ENCODE measurements at places on chromosomes 1 and 21.

GRCh38 chr21:41369105-41369919 lies 7.5 kb downstream of the MX2 start:
- DNase-seq: no peak

DNA sequence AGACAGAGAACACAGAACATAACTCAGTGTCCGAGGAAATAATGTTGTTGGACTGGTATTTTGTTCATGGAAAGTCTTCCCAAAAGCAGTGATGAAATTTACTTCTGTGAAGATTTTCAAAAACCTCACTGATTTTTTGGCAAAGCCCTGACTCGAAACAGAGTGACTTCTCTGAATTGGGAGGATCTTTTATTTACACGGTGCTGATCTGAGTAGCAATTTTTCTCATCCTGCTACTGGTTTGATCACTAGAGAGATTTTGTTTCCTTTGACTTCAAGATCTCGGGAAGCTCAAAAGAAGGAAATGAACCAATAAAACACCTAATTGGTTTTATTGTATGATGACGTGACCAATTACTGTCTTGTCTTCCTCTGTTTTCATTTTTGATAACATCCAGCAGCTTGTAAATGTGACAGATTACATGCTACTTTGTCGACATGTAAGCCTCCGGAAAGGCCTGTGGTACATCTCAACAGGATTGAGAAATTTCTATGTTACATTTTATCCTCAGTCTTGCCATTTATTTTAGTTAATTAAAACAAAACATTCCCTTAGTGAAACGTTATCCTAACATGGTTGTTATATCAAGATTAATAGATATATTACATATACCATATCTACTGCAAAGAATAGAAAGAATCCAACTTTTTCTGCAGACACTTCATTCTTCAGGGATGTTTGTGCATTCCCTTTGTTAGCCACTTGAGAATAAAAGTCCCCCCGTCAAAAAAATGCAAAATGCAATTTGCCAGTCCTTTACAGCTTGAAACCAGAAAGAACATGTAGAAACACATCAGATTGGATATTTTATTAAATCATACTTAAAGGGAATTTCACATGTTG lies 42.8 kb upstream of the IFI44L start:
- DNase-seq: no peak

GRCh38 chr1:224751624-224752311 lies 135.7 kb downstream of the CNIH3 start:
- DNase-seq: no peak

GRCh38 chr1:78339490-78339889 lies 151.3 kb upstream of the PTGFR start:
- DNase-seq: no peak

- DNase-seq: peak; percentile 69
These were observed 16.6 kb upstream of the DR1 start for GRCh38 chr1:93328809-93329760.

DNA sequence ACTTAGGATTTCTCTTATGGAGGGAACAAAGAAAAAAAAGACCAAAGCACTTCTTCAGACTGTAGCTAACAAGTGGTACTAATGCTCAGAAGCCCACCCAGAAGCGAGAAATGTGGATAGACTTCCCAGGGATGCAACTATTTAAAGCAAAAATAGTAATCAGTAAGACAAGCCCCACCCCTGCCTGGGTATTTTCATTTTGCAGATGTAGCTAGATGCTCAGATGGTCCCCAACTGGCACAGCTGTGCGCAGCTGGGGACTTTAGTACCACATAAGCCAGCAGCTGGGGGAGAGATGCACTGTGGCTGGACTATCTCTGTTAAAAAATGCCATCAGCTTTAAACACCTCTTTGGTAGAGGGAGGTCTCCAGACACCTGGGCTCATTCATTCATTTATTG lies 77.8 kb upstream of the SPAG17 start:
- DNase-seq: no peak

DNA sequence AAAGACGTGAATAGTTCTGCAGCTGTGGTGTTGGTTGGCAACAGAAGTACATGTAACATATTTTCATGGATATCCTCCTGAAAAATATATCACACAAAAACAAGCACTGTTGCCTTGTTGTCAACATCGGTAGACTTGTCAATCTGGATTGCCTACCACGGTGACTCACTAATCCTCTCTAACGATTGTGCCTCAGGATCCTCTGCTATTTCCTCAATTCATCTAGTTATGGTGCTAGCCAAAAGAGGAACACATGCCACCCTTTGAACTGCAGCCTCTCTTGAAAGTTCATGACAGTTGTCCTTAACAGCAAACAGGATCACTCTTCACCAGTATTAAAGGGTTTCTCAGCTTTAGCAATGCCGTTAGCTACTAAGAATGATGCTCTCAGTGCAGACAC lies 25.7 kb downstream of the RASAL2 start:
- DNase-seq: no peak

DNA sequence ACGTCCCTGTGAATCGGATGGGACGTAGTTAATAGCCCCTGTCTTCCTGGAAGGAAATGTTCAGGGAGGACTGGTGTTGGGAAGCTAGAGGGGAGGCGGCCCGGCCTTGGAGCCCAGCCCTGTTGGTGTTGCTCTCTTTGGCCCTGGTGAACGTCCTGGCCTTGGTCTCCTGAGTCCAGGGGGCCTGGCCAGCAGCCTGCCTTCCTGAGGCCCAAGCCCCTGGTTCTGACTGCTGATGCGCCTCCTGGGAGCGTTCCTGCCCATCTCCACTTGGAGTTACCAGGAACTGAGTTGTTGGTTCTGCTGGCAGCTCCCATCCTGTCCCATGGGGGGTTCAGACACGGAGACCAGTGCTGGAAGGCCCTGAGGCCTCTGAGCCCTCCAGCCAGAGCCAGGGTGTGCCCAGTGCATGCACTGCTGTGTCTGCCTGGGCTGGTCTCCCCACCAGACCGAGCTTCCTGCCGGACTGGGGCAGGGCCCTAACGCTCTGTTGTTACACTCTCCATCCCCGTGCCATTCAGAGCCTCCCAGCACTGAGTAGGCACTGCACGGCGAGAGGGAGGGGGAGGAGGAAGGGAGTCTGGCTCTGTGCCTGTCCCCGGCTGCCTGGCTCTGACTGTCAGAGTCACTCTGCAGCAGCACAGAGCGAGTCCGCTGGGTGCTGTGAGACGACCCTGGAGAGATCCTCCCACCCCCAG lies 382.5 kb upstream of the VAMP3 start:
- no peak for DNase-seq

- DNase-seq: no peak
These were observed 50.7 kb downstream of the MTR start for GRCh38 chr1:236845830-236846229.

DNA sequence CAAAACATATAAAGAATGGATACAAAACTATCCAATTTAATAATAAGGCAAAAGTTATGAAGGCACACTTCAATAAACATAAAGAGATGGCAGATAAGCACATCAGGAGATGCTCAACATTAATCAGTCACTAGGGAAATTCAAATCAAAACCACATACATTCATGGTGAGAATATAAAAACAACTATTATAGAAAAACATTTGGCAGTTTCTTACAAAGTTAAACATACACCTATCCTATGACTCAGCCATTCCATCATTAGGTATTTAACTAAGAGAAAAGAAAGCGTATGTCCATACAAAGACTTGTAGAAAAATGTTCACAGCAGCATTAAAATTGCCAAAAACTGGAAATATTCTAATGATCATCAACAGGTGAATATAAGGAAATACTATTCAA lies 44.3 kb downstream of the KIFAP3 start:
- DNase-seq: no peak

DNA sequence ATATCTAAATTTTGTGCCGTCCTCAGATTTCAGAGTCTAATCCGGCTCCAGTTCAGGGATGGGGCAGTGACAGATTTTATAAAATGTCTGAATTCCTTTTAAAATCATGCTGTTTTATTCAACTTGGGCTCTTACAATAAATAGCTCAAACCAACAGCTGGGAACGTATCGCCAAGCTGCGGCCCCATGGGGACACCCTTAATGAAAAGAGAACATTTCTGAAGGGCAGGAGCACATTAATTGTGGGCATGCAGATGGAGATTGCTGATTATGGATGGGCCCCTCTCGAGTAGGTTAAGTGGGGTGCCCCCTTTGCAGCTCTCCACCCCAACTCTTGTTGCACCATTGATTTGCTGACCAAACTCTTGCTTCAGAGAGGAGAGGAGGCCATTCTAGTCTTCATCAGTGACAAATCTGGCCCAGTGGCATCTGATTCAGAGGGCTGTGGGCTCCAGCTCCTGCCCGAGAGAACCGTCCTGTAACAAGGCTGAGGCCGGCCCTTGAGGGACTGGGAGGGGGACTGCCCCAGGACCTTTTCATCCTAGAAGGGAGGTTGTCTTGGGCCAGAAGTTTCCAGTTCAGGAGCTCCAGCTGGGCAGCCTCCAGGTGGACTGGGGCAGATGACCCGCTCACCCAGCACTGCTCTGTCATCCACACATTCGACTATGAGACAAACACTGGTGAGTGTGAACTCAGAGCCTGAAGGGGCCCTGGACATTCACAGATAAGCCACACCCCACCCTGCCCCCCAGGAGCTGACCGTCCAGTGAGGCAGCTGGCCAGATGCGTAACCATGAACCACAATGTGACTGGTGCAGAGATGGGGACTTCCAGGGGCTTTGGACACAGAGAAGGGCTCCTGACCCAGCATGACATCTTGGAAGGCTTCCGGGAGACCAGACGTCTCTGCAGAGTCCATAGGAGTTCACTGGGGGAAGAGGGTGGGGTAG lies 55.1 kb upstream of the TMEM51 start:
- no peak for DNase-seq

DNA sequence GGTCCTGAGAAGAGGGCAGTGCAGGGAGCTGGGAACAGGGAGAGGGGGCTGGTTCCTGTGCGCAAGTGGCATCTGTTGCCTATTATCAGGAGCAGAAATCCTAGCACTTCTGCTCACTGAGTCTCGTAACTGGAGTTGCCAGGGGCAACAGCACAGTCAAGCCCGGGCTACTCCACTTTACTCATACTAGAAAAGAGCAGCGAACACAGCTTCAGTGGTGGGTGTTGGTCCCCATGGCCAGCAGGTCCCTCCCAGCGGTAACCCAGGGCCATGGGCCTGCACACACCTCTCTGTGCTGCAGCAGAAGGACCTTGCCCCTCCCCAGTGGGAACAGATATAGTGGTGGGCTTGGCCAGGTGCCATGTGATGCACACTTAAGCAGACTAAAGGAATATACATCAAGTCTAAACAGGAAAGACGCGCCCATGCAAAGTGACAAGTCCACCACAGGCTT lies 8.5 kb downstream of the PYCR2 start:
- DNase-seq: peak; percentile 80

- peak; percentile 92 for DNase-seq
These were observed at the start of gene EFHD2 for GRCh38 chr1:15409388-15410222. Gene EFHD2, plus strand, starts transcription at chr1:15409888. Its CDS starts 84 bp downstream, at chr1:15409972.

Measured in NCI-H2171 (cell line).